ENCODE measurements at places on chromosomes 16 and 17.

DNA sequence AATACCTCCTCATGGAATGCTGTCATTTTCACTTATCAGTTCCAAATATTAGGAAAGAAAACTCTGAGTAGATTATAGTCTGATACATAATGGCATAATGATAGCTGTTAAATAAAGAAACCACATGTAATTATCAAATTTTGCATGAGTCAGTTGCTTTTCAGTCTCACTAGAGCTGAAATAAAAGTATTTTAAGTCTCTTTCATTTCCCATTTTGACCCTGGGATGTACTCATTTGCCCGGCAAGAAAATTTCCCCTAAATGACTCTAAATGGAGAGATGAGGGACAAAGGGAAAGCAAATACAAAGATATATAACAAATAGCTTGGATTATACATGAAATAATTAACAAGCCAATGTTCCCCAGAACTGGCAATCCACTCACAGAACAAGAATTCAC, 47.9 kb upstream of the CPHXL start:
- no peak for DNase-seq

DNA sequence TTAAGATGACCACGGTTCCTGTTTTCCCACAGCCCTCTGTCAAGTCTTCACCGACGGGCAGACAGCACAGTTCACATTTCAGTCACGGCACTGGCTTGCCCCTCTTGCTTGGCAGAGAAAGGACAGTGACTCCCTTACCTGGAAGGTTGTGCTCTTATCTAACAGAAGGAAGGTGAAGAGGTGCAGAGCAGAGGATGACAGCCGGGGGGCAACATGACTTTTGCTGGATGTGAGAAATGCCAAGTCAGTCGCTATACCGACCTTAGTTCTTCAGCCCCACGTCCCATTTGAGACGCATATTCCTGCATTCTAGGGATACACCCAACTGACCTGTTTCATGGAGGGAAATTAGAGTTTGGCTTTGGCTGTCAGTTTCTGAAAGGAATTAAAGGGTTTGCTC, 492.3 kb downstream of the NPIPA7 start:
- DNase-seq, result no peak

DNA sequence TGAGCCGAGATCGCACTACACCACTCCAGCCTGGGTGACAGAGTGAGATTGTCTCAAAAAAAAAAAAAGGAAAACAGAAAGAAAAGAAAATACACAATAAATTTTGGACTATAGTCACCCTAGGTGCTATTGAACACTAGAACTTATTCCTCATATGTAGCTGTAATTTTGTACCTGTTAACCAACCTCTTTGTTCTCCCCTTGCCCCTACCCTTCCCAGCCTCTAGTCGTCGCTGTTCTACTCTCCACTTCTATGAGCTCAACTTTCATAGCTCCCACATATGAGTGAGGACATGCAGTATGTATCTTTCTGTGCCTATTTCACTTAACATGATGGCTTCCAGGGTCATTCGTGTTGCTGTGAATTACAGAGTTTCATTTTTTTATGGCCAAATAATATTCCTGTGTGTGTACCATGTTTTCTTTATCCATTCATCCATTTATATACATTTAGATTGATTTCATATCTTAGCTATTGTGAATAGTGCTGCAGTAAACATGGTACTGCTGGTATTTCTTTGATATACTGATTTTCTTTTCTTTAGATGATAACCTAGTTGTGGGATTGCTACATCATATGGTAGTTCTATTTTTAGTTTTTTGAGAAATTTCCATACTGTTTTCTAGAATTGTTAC, 28.3 kb downstream of the VPS35L start:
- DNase-seq, result no peak

DNA sequence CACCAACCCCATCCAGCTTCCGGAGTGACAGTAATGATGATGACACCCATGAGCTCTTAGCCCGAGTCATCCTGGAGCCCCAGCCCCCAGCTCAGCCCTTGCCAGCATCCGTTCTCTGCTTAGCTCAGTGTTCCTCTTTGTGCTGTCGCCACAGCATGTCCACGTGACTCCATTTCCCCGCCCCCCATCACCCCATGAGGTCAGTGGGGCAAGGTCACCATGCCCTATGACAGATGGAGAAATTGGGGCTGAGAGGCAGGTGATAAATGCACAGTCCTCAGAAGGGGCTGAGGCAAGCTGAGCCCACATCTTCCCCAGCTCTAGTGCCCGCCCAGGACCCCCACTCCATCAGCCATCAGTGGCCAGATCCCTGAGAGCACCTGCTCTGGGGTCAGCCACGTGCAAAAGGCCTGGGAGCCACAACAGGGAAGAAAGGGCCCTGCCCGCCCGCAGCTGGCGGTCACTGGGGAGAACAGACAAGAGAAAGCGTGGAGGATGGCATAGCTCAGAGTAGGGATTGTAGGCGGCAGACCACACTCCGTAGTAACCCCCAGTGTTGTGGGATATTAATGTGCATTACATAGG, 17.1 kb downstream of the ITGB4 start:
- no peak for DNase-seq

DNA sequence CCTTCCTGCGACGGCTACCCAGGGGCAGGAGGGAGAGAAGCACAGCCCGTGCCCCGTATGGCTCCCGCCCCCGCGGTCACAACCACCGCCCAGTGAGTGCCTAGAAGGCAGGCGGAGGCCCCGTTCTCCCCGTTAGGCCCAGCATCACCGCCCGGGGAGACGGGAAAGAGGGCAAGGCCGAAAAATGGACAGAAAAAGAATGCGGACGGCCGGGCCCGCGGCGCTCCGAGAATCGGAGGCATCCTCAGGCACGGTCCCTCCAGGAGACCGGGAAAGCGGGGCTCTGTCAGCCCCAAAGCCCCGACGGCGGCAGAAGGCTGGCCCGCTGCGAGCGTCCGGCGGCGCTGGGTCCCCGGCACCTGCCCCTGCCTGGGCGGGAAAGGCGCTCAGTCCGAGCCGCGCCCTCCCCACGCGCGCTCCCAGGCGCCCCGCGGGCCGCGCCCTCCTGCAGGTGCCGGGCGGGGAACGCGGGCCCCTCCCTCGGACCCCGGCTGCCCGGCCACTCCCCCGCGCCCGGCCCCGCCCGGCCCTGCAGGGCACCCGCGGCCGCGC, 407 bp downstream of the MCRIP1 start:
- DNase-seq, result peak; percentile 15

DNA sequence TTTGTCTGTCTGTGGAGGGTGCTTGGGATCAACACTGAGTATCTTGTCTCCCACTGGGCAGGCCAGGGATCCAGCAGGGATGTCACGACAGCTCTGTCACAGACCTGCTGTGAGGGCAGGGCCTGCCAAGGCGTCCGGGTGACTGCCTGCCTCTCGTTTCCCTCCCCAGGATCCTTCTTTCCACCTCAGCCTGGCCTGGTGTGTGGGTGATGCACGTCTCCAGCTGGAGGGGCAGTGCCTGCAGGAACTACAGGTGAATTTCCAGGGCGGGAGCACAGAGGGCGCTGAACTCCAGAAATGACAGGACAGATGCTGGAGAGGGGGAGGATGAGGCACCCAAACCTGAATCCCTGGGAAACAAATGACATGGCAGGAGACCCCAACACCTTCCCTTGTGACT, 6.8 kb upstream of the MMP15 start:
- DNase-seq, result no peak

GRCh38 chr17:6162892-6163291, 92.7 kb downstream of the WSCD1 start:
- no peak for DNase-seq

DNA sequence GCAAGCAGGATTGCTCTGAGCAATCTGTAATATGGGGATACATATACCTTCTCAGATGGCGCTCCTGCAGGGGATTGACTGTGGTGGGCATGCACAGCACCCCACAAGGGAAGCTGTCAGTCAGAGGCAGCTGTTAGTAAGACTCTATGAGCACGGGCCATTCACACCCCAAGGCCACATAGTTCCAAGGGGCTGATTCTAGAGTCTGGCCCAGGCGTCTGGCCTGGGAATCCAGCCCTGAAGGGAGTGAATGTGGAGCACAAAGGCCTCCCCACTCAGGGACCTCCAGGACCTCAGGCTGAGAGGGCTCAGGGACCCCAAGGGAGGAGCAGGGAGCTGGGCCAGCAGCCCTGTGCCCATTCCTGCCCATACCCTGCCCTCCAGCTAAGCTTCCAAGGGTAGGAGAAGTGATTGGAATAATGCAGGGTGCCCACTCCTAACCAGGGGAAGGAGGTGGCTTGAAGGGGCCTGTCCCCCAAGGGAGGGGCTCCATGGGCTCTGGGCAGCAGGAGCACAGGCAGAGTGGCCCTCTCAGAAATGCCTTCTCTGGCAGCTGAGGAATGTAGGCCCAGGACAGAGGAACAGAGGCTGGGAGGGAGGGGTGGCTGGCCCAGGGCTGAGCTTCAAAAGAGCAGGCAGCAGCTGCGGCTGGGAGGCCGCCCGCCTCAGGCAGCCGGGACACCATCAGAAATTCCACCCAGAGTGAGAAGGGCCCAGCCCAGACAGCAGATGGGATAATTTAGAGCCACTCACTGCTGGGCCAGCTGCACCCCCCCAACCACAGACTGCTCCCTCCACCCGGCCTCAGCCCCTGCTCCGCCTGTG, 48.9 kb upstream of the MRPS23 start:
- DNase-seq, result no peak

DNA sequence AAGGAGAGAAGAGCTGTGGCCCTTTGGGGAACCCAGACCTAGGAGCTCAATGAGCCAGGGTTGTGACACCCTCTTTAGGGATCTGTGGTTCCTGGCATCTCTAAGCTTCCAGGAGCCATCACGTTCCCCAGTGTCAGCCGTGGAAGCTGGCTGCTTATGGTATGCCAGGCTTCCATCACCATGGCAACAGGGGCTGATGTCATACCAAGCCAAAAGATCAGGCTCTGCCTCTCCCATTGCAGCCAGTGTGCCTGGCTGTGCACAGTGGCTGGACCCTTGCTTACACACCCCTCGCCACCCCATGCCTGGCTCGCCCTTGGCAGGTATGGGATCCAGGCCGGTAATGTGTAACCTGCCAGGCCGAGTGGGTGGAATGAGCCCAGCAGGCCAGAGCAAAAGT, 91.1 kb downstream of the SSH2 start:
- DNase-seq, result no peak

DNA sequence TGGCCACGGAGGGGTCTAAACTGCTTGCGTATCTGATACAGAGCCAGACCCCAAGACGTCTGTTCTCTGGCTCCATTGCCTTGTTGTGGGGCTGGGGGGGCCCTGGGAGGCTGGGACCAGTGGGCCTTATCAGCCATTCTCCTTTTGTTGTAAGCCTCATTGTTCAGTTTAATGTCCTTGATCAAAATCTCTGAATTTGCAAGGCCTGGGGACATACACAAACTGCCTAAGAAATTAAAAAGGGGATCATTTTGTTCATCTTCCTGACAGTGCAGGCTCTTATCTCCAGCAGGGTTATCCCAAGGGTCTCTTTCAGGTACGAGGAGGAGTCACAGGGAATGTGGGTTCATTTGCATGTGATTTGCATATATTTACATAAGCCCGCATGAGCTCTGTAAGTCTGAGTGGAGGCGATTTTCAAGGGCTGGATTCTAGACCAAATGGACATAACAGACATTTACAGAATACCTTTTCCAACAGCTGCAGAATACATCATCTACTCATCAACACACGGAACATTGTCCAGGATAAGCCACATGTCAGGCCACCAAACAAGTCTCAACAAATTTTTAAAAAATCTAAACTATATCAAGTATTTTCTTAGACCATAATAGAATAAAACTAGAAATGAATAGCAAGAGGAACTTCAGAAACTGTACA, 269.8 kb downstream of the RBFOX1 start:
- no peak for DNase-seq

All from stimulated activated CD4-positive, alpha-beta T cell treated with anti-CD3 and anti-CD28 coated beads, TNF-alpha, amount 100 ng/mL, for 24 hours (primary cell).